ENCODE measurements at places on chromosomes 11 and 22.

- no peak for DNase-seq
Observed at GRCh38 chr22:40084246-40084645, 89.5 kb downstream of the FAM83F start.

- no peak for DNase-seq
Observed at GRCh38 chr11:73990730-73991129, 8.1 kb upstream of the UCP2 start.

DNA sequence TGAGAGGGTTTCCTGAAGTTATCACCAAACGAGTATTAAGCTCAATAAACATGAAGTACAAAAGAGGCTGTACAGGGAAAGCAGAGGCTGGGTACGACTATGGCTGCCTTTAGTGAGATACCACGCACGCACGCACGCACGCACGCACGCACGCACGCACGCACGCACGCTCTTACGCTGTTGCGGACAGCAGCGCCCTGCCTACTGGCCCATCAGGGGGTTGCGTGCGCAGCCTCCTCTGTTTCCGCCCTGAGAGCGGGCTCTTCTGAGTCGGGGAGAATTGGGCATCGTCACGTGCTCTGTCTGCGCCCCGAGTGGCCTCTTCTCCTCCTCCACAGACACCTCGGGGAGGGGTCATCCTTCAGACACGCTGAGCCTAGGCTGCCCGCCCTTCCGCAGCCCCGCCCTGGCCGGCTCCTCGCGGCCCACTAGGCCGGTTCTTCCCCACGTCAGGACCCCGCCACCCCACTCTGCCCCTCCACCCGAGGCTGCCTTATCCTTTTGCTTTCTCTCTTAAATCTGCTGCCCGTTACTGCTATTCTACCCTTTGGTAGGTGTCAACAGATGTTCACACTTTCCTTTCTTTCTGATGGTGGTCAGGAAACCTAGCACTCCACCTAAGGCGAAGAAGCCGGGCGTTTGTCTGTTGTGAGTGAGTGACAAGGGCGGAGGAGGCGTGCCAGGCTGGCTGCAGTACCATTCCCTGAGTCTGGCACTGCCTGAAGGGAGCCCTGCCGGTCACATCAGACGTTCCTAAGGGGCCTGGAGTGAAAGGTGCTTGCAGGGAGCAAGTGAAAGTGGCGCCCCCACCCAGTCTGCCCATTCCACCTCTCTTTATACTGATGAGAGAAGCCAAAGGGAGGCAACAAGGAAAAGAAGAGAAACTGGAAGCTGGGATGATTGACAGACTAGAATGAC is 300.4 kb upstream of the B3GAT1 start:
- DNase-seq: no peak

DNA sequence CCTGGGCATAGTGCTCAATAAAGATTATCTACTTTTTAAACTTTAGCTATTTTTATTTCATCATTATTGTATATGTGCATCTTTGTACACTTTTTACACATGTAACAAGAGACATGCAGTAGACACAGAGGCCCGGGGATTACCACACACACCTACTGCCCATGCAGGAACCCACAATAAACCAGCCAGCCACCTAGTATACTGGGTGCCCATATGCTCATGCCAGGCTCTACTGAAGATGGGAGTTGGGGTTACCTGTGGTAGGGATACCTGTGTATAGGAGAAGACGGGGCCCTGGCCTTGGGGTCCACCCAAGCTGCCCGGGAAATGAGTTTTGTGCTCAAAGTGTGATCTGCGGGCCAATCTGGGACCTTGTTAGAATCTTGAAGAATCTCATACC is 31.2 kb upstream of the P2RY2 start:
- DNase-seq: no peak

Measured in neural crest cell (in vitro differentiated cells).